ENCODE measurements at places on chromosomes 1 and 21. TPM values are rescaled to one million over a fixed set of nuclear protein-coding genes. Genes with fewer than 3 reads are reported as not detected.

Gene CYP4Z1
- not detected for polyA plus RNA-seq

Gene IGSF3
- not detected for polyA plus RNA-seq

GRCh38 chr1:111272081-111272480 is 18.6 kb upstream of the CHIA start:
- H3K36me3 ChIP-seq, result peaks cover 7% of the 10 kb centered on the region
- H3K4me3 ChIP-seq, result no peak overlapping the region
- H3K27me3 ChIP-seq, result peaks cover 20% of the 10 kb centered on the region
- peaks cover 20% of the 10 kb centered on the region for H3K4me1 ChIP-seq
- no peak for DNase-seq

DNA sequence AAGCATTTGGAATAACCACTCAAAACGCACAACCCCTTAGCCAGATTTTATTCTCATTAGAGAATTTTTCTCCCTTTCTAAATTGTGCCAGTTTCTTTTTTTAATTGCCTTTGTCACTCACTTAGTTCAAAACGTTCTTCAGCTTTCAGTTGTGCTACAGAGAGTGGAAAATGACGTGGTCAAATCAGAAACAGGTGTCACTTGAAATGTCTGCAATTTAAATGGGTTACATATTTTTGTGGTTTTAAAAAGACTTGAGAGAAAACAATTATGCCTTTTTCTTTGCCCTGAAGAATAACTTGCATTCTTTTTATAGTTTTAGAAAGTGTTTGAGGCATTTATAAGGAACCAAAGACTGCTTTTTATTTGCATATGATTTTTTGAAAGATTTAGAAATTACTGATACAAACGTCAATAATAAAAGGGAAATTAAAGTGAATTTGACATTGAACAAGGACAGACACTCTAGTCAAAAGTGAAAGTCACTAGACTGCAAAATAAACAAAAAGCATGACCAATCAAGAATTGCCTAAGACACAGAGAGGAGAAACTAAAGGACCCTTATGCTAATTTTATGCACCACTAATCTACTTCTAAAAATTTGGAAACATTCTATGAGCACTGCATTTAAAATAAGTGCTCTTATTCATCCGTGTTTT is 191.0 kb downstream of the TPR start:
- no peak overlapping the region for H3K4me3 ChIP-seq
- H3K27ac ChIP-seq, result no peak overlapping the region
- H3K27me3 ChIP-seq, result peaks cover 4% of the 10 kb centered on the region
- no peaks in the 10 kb centered on the region for H3K4me1 ChIP-seq

DNA sequence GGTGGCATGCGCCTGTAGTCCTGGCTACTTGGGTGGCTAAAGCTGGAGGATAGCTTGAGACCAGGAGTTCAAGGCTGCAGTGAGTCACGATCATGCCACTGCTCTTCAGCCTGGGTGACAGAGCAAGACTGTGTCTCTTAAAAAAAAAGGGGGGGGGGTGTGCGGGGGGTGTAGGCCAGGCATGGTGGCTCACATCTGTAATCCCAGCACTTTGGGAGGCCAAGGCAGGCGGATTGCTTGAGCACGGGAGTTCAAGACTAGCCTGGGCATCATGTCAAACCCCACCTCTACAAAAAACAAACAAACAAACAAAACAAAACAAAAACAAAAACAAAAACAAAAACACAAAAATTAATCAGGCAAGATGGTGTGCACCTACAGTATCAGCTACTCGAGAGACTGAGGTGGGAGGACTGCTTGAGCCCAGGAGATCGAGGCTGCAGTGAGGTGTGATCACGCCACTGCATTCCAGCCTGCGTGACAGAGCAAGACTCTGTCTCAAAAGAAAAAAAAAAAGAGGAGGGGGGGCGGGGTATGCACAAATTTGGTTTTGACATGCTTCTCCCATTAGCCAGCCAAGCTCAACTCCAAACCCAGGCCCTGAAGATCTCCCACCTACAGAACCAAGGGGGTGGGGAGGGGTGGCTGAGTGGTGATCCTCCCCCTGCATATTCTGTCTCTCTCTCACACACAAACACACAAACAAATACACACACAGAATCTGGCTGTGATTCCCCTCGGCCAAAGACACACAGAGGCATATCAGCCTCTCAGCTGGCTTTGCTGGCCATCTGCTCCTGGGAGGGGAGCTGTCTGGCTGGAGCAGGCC is 3.1 kb downstream of the PTAFR start:
- H3K4me1 ChIP-seq, result peaks cover 95% of the 10 kb centered on the region
- no peaks in the 10 kb centered on the region for H3K27me3 ChIP-seq
- no peak for DNase-seq
- no peaks in the 10 kb centered on the region for H3K36me3 ChIP-seq
- peak overlapping the region; percentile 93 for H3K4me3 ChIP-seq
- peak overlapping the region; percentile 76 for H3K27ac ChIP-seq

GRCh38 chr1:22133247-22133930 is 9.5 kb downstream of the WNT4 start:
- H3K27ac ChIP-seq, result no peak overlapping the region
- H3K4me3 ChIP-seq, result no peak overlapping the region
- no peaks in the 10 kb centered on the region for H3K36me3 ChIP-seq
- H3K4me1 ChIP-seq, result peaks cover 14% of the 10 kb centered on the region
- DNase-seq, result no peak

- peaks cover 37% of the 10 kb centered on the region for H3K4me1 ChIP-seq
- H3K27me3 ChIP-seq, result no peaks in the 10 kb centered on the region
- no peak for DNase-seq
- no peaks in the 10 kb centered on the region for H3K36me3 ChIP-seq
- no peak overlapping the region for H3K4me3 ChIP-seq
- H3K27ac ChIP-seq, result no peak overlapping the region
Measured at GRCh38 chr21:35223480-35224156, 174.5 kb upstream of the RUNX1 start.

All from naive B cell (primary cell).